ENCODE measurements at places on chromosomes 16 and 17.

GRCh38 chr16:77169650-77170236 lies 21.2 kb upstream of the MON1B start:
- DNase-seq: peak; percentile 60

DNA sequence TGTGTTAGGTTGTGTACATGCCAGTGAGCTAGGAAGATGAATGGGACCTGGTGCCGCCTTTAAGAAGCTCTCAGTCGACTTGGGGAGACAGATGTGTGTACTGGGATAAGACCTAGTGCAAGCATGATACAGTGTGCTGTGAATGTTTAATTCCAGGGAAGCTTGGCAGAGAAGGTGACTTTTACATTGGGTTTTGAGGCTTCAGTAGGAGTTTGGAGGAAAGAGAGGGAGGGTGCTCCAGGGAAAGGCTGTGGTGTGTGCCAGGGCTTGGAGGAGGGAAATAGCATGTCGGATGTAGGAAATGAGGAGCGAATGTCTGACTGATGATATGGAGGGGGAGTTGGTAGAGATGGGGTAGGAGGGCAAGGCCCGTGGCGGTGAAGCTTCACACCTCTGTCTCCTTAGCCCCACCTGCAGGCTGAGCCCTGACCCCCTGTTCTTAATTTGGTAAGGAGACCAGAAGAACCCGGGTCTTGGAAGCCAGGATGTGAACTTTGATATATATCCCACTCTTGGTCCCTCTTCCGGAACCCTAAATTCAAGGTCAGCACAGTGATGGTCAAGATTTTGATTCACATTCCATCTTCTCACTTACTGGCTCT lies 76.6 kb downstream of the PLCG2 start:
- DNase-seq: no peak

- DNase-seq: no peak
Observed at GRCh38 chr17:49327835-49328784, 33.9 kb downstream of the ZNF652 start.

- DNase-seq: no peak
Observed at GRCh38 chr17:5545051-5545987, 39.0 kb downstream of the NLRP1 start.

DNA sequence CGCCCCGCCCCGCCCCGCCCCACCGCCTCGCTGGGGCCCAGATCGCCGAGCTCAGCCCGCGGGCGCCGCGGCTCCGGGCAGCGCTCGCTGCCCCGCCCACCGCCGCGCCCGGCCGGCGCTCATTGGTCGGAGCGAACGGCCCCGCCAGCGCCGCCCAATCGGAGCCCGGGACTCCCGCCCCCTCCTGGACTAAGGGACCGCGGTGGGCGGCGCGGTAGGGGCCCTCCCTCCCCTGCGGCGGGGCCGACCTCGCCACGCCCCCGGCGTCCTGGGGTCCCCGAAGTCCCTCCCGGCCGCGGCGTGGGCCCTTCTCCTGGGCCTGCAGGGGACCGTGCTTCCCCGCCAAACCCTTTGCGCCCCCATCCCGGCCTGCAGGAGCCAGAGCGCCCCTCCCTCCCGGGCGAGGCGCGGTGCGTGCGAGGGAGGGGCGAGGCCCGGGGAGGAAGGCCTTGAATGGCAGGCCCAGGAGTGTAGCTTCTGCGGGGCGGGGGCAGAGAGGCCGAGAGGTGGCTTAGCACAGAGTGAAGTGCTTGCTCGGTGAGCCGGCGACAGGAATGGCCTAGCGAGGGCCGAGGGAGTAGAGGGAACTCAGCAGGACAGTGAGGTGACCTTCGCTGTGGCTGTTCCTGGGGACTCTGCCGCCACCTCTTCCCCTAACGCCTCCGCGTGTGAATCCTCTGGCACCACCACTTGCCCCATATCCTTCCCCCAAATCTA lies at the start of gene CAMKK1:
Gene CAMKK1 (minus strand): TSS at position 51 of the 717 bp plus-strand sequence. CDS start 7,366 bp downstream, outside the sequence.
- peak; percentile 94 for DNase-seq

- DNase-seq: peak; percentile 96
Observed at GRCh38 chr17:76501018-76501826, at the start of gene RHBDF2. Gene RHBDF2 (minus strand): TSS chr17:76501423. CDS start chr17:76481524, 19,899 bp downstream.

DNA sequence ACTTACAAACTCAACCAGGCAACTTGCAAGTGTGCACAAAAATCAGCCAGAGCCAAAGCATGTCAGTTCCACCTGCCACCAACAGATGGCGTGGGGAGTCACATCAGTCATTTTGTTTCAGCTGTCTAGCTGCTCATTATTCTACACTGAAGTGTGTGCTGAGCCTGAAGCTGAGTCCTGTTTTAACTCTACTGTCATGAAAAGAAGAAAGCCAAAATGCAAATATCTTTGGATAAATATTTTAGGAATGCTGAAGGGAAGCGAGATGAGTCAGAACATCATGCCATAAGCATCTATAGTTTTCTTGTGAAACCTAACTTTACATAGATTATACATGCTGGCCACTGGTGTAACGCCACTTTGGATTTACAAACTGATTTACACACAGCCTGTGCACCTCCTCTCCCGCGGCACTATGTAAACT lies 172.6 kb downstream of the CDK5R1 start:
- DNase-seq: peak; percentile 71

DNA sequence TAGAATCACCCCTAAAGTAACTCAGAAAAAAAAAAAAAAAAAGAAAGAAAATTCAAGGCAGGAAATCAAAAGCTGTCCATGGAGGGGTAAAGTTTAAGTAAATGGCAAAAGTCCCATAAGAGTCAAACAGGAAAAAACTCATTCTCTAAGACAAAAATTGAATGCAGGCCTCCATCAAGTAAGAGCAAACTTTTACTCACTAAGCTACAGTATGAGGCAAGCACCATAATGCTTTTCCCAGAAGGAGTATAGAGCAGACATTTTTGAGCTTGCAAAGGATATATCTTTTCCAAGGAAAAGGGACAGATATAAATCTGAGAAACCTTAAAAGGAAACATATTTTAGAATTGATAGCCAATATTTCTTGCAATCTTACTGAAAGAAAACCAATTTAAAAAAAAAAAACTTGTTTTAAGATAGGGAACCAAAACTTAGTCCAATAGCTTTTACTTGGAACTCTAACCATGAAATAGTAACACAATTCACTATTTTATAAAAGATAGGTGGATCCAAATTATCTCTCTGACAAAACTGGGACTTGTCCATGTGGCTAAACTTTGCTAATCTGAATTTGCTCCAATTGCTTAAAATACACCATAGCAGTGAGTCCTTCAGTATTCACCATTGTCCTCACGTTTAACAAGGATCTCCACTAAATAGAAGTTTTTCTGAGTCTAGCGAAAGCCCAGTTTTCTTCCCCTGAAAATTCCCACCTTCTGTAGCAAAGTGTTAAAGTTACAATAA lies 99.8 kb downstream of the CDH11 start:
- no peak for DNase-seq

- DNase-seq: no peak
Observed at GRCh38 chr17:9101356-9101755, 80.0 kb downstream of the NTN1 start.

DNA sequence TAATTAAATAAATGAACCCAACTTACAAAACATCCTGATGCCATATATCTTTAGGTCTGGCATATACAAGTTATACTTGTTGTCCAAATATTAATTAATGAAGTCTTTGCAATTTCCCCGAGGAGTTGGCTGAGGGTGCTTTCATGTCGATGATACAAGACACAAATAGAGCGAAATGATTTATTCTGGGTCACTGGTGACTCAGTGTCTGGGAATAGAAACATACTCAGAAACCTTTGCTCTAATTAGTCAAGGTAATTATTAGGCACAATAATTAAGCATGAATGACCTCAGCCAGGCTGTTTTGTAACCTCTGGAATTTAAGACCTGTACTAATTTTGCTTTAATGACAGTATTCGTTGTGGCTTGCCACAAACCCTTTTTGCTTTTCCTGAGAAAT lies 37.0 kb upstream of the HAPSTR1 start:
- no peak for DNase-seq

GRCh38 chr17:27319541-27320221 lies 25.8 kb downstream of the WSB1 start:
- no peak for DNase-seq

DNA sequence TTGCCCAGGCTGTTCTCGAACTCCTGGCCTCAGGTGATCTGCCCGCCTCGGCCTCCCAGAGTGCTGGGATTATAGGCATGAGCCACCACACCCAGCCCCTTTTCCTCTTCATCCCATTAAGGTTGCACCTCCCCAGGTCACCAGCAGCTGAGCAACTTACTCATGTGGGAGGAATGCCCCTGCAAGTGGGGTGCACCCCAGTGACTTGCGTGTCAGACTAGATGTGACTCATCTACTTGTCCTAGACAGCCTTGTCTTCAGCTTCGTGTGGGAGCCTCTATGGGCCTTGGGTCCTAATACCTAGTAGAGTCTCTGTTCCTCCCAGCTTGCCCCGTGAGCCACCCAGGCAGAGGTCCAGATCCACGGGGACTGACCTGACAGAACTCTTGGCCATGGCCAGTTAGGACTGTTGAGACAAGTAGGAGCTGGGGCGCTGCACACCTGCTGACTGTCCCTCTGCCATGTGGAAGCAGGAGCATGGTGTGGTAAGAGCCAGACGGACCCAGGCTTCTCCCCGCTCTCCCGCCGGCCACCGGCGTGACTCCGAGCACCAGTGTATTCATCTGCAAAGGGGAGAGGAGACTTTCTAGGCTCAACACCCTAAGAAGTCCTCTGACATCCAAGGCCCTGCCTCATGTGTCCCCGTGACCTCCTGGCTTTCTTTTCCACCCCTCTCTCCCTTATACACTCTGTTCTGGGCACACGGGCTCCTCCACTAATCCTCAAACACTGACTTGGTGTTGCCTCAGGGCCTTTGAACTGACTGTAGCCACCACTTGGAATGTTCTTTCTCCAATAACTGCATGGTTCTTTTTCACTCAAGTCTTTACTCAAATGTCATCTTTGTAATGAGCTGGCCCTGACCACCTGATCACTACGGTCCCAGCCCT lies 11.6 kb upstream of the CBX4 start:
- no peak for DNase-seq

GRCh38 chr16:31568577-31569359 lies 41.1 kb downstream of the AHSP start:
- DNase-seq: no peak

GRCh38 chr17:82826211-82826610 lies 13.6 kb downstream of the ZNF750 start:
- no peak for DNase-seq

GRCh38 chr16:27650073-27650701 lies 100.2 kb downstream of the KATNIP start:
- no peak for DNase-seq

GRCh38 chr17:81723651-81724209 lies 11.6 kb downstream of the SLC25A10 start:
- DNase-seq: no peak

GRCh38 chr16:87392821-87393679 lies 914 bp downstream of the MAP1LC3B start:
- peak; percentile 56 for DNase-seq

- DNase-seq: no peak
Observed at GRCh38 chr16:30989469-30990047, 4.6 kb downstream of the HSD3B7 start.

DNA sequence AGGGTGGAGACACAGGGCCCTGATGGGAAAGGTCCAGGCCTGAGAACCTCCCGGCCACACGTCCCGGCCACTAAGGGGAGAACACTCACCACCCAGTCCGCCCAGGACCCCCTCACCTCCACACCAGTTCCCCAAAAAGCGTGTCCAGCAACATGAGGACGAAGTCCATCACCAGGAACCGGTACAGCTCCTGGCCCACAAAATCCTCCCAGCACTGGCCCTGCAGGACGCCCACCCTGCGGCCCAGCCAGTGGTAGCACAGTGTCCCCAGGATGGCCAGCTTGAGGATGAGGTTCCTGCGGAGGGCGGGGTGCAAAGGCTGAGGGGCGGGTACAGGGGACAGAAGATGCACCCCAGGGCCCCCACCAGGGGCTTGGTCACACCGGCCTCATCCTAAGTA lies 8.0 kb downstream of the TMC6 start:
- no peak for DNase-seq

- no peak for DNase-seq
Observed at GRCh38 chr17:76982408-76983074, 114.3 kb downstream of the MGAT5B start.

- no peak for DNase-seq
Observed at GRCh38 chr17:46121165-46121764, 72.0 kb downstream of the KANSL1 start.

- no peak for DNase-seq
Observed at GRCh38 chr17:49522357-49522890, 27.3 kb downstream of the NGFR start.

DNA sequence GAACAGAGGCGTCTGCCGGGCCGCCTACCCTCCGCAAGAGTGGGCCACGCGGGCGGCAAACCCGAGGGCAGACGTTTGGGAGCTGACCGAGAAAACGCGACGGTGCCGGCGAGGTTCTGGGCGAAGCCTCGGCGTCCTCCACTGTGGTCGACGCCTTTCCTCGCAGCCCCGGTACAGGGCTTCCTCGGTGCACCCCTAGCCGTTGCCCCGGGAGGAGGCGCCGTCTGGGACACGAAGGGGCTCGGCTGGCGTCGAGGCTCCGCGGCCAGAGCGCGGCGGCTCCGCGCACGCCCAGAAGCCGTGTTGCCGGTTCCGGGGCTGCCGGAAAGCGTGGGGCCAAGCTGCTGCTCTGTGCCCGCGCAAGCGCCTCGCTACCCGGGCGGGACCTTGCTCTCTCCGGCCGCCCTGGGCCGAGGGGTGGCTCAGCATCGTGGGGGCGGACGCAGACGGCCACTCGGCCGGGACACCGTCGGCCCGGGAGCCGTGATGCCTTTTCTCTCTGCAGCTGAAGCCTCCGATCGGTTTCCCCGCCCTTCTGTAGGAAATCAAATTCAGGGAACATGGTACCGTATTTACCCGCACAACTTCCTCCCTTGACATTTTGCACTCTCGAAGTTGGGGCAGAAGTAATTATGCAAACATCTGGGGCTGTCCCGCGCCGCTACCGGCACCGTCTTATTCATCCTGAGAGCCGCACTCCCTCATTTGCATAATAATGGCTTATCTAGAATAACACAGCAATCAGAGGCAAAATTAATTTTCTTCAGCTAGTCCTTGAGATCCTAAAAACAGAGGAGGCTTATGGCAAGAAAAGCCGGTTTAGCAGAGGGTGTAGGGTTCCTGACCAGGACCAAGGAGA lies 7.3 kb upstream of the CBX8 start:
- peak; percentile 88 for DNase-seq

DNA sequence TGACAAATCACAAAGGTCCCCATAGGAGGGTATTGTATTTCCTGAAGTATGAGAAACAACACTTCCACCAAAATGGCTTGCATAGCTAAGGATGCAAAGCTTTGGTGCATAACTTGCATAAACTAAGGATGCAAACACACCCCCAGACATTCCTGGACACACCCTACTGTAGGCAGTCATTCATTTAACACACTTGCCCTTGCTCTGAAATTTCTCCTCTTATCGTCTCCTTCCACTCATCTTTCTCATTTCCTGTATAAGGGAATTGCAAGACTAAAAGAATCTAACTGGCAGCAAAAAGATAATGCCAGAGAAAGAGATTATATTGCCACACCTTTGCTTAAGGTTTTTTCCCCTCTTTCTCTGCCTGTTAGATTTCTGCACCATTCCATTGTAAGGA lies 28.3 kb downstream of the CHD9 start:
- DNase-seq: no peak

- no peak for DNase-seq
Observed at GRCh38 chr16:3868556-3868955, 12.0 kb downstream of the CREBBP start.

Data from activated CD4-positive, alpha-beta T cell treated with anti-CD3 and anti-CD28 coated beads, Interleukin-10, Interleukin-2, amounts not matched to agents 100 ng/mL and 50 ng/mL, durations not matched to agents 16 hours and 8 hours (primary cell).